Activated CD4-positive, CD25-positive, alpha-beta regulatory T cell (primary cell): ENCODE measurements at places on chromosomes 4 and X.

DNA sequence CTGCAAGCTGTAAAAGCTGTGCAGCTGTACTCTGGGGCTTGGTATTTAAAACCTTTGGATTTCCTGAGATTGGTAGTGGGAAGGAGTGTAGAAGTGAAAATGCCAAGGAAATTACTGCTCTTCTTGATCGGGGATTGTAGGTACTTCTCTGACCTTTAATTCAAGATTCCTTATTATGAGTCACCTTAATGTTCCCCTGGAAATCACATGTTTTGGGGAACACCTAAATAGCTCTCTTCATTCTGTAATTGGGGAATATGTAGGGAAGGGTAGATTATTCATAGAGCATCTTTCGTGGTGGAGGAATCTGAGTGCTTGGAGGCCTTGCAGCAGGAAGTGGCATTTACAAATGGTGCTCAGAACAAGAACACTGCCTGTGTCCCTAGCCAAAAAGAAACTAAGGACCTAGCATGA, 137.8 kb downstream of the UCHL1 start:
- DNase-seq = no peak

GRCh38 chrX:46770817-46771163, 11.9 kb upstream of the SLC9A7 start:
- DNase-seq = no peak

- DNase-seq = no peak
These were observed 126.0 kb downstream of the CHRDL1 start for GRCh38 chrX:110669572-110669971.

- DNase-seq = peak; percentile 21
These were observed 106.8 kb upstream of the NKX1-1 start for GRCh38 chr4:1512738-1513660.

- no peak for DNase-seq
These were observed 6.6 kb downstream of the HCCS start for GRCh38 chrX:11117745-11118144.

- DNase-seq = no peak
These were observed 128.5 kb downstream of the LRBA start for GRCh38 chr4:150886597-150886996.

GRCh38 chrX:45421806-45422205, 221.1 kb upstream of the DIPK2B start:
- no peak for DNase-seq

- no peak for DNase-seq
These were observed 55.9 kb upstream of the LEF1 start for GRCh38 chr4:108224611-108225053.

DNA sequence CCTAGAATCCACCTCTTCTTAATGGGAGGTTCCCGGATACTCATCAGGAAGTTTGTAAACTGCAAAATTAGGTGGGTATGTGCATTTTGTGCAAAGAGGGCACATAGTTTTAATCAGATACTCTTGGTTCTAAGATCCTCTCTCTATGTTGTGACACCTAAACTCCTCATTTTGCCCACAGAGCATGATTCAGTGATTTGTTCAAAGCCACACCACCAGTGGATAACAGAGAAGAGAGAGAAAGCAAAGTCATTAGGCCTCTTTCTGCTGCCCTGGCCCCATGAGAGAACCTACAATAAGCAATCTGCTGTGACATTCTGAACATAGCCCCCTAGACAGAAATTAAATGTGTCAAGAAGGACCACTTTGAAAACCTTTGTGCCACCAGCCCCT, 72.3 kb upstream of the STIM2 start:
- no peak for DNase-seq

- no peak for DNase-seq
These were observed 97.3 kb downstream of the PPP1R2C start for GRCh38 chrX:42680666-42681065.

- DNase-seq = no peak
These were observed 314 bp downstream of the P2RY8 start for GRCh38 chrX:1536712-1537030.

DNA sequence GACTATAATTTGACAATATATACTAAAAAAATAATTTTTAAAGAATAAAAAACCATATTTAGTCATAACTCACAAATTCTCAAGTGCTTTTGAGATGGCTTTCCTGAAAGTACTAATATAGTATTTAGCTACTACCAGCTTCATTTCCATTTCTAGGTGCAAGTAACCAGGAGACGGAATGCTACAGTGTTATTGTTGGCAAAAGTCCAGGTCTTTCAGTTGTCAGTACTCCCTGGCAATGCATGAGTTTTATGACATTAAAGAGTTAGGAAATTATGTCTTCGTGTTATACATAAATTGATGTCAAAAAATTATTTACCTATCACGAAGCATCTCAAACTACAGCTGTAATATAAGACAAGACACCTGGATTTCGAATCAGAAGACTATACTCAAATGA, 45.0 kb downstream of the TMEM47 start:
- no peak for DNase-seq

DNA sequence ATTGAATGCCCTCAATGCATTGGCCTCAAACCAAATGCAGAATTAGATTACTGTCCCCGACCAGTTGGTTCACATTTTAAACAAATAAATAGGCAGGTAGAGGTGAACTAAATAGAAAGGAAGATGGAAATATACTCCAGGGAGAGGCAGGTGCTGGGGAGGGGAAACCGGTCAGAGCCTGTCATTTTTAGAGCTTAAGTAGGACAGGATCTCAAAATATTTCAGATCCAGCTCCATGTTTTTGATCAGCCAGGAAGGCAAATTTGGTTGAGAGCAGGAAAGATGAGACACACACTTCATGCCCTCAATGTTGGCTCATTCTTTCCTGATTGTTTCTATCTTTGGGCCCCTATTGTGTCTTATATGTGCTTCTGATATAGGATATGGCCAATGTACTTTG, 206.7 kb downstream of the SHROOM3 start:
- no peak for DNase-seq

GRCh38 chr4:83370640-83370906, 35.9 kb upstream of the HPSE start:
- DNase-seq = no peak

GRCh38 chr4:25972366-25972765, 58.3 kb downstream of the SMIM20 start:
- no peak for DNase-seq

DNA sequence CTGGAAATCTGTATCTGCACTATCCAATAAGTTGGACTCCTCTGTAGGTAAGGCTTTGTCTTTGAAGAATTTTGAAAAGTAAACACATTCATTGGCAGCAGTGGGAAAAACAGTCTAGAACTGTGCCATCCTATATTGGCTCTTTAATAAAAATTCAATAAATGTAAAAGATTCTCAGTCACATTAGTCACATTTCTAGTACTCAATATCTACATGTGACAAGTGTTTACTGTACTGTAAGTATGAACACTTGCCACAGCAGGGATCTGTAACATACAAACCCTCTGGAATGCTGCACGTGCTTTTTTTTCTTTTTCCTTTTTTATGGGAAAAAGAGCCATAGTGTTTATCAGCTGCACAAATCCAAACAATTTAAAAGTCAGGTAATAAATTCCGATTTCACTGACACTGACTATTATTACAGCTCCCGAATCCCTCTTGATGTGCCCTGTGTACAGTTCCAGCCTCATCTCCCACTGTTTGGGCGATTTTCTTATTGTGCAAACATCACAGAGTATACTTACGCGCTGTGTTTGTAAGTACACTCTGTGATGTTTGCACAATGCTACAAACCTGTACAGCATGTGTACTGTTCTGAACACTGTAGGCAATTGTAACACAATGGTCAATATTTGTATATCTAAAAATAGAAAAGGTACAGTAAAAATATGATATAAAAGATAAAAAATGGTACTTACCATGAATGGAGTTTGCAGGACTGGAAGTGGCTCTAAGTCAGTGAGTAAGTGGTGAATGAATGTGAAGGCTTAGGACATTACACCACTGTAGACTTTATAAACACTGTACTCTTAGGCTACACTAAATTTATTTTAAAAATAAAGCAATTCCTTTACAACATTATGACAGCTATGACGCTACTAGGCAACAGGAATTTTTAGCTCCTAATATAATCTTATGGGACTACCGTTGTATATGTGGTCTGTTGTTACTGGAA, 8.7 kb downstream of the PYURF start:
- DNase-seq = no peak

- DNase-seq = no peak
These were observed 599 bp upstream of the IL2RG start for GRCh38 chrX:71111921-71112431.

- no peak for DNase-seq
These were observed 57.3 kb downstream of the DMP1 start for GRCh38 chr4:87707279-87707918.

DNA sequence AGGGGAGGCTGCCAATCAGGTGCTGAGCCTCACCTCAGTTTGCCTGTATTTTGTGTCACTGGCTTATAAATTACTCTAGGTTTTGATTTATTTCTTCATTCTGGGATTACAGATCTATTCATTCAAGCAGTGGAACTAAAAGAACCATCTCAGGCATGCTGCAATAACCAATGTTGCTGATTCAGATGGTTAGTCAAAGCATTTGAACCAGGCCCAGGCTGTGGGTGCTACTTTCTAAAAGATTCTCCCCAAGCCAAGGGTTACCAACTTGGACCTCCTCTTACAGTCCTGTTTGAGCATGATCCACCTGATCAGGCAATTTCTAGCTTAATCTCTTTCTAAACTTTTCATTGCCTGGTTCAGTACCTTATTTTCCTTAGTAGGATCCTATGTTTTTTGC, 67.2 kb downstream of the TMEM131L start:
- no peak for DNase-seq

- DNase-seq = no peak
These were observed 57.2 kb upstream of the UGT2B7 start for GRCh38 chr4:69039071-69039470.

DNA sequence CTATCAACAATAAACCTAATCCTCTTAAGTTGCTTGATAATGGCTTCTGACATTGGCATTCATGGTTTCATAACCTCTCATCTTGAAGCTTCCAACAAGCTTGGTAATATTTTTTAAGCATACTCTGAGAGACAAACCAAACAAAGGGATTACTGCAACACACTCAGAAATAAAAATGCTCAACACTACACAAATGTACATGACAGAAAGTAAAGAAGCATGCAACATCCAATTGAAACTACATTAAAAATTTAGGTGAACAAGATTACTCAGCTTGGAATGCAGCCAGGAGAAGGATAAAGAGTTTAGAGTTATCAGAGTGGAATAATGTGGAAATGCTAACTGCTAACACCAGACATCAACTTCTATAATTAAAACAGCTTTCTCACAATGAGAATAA, 1136.6 kb upstream of the PABPC4L start:
- no peak for DNase-seq

DNA sequence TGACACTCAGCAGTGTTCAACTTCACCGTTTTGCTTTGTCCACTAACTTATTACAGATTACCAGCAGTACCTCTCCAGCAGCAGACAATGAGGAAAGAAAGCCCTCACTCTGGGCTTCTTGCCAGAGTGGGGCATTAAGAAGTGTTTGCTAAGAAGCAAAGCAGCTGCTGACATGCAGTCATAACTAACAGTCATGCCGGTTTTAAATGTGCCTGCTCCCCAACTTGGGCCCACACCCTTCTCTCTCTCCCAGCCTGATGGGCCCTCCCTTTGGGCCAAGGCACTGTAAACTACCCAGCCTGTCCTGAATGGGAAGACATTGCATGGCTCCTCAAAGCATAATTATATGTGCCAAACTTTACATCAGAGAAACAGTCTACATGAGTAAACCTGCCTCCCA, 54.6 kb upstream of the HHIP start:
- no peak for DNase-seq

GRCh38 chr4:124640022-124640730, 72.4 kb downstream of the ANKRD50 start:
- no peak for DNase-seq

DNA sequence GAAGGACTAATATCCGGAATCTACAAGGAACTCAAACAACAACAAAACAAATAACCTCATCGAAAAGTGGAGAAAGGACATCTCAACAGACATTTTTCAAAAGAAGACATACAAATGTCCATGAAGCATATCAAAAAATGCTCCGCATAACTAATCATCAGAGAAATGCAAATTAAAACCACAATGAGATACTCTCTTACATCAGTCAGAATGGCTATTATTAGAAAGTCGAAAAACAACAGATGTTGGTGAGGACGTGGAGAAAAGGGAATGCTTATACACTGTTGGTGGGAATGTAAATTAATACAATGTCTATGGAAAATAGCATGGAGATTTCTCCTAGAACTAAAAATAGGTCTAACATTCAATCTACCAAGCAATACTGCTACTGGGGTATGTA, 51.1 kb upstream of the MYOZ2 start:
- no peak for DNase-seq

DNA sequence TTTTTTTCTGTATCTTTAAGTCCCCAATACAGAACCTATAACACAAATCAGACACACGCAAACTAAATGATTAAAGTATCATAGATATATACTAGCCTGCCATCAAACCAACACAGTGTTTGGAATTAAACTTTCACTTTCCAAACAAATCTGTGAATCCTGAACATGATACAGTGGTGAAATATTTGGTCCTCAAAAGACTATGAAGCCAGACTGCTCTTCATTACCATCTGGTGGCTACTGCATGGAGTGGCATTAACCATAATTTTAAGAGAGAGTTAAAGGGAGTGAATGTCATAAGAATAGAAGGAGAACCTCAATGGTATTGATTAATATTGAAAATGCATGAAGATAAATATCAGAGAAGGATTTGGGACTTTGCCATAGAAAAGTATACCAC, 9.2 kb upstream of the GABRA4 start:
- no peak for DNase-seq

GRCh38 chr4:111228874-111229273, 606.0 kb upstream of the PITX2 start:
- DNase-seq = no peak

DNA sequence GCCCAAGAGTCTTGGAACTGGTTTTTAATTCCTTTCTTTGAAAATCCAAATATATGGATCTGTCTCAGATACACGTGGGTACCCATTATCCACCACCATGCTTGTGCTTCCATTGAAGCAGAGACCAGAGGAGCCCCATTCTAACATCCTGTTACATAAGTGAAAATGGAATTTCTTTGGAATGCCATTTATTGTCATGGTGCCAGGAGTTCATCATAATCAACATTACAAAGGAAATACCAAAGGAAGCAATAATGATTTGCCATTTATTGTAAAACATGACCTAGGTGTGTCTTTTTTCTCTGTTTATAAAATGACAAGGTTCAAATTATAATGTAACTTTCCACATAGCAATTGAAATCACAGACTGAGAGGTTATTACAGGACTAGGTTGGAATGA, 61.7 kb downstream of the PALLD start:
- no peak for DNase-seq

- DNase-seq = no peak
These were observed 169.9 kb upstream of the NDP start for GRCh38 chrX:44143061-44143602.

- DNase-seq = no peak
These were observed 164.4 kb upstream of the POF1B start for GRCh38 chrX:85543866-85544265.

- DNase-seq = no peak
These were observed 142.8 kb downstream of the NDST3 start for GRCh38 chr4:118177126-118177525.

- DNase-seq = no peak
These were observed 2.7 kb upstream of the NALF2 start for GRCh38 chrX:69501429-69501828.

GRCh38 chr4:88531549-88531948, 8.0 kb upstream of the PYURF start:
- DNase-seq = no peak

GRCh38 chr4:71402616-71403015, 63.8 kb downstream of the SLC4A4 start:
- DNase-seq = no peak
